Activated CD4-positive, alpha-beta T cell treated with anti-CD3 and anti-CD28 coated beads for 1 hour (primary cell): ENCODE measurements at places on chromosomes 7 and 10.

- no peak for DNase-seq
These were observed 52.5 kb downstream of the MEST start for GRCh38 chr7:130544356-130544755.

- DNase-seq = no peak
These were observed 290.2 kb downstream of the C7orf25 start for GRCh38 chr7:42621543-42622219.

DNA sequence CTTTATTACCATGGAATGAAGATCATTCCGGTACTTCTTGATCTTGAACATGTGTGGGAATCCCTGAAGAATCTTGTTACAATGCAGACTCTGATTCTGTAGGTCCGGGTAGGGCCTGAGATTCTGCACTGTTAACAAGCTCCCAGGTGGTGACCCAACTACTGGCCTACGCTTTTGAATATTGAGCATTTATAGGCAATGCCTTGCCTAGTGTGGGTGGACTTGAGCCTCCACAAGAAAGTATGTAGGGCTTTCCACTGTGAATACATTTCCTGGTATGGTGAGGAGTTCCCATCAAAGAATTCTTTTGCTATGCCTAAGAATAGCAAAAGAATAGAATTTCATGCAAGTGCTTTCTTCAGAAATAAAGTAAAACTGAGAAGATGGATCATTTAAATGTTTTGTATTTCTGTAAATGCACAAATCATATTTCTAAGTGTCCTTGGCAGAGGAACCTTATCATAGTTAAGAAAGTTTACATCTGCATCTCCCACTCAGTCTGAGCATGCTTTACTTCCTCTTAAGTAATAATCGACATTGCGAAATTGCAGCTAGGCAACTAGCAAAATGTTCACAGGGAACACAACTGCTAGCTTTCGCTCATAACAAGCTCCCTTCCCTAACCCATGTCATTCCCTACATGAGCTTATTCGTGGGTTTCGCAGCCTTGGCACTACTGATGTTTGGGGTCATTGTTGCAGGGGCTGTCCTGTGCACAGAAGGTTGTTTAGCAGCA lies 71.4 kb downstream of the AHR start:
- DNase-seq = no peak

- no peak for DNase-seq
These were observed 4.1 kb upstream of the PLAU start for GRCh38 chr10:73906524-73907447.

DNA sequence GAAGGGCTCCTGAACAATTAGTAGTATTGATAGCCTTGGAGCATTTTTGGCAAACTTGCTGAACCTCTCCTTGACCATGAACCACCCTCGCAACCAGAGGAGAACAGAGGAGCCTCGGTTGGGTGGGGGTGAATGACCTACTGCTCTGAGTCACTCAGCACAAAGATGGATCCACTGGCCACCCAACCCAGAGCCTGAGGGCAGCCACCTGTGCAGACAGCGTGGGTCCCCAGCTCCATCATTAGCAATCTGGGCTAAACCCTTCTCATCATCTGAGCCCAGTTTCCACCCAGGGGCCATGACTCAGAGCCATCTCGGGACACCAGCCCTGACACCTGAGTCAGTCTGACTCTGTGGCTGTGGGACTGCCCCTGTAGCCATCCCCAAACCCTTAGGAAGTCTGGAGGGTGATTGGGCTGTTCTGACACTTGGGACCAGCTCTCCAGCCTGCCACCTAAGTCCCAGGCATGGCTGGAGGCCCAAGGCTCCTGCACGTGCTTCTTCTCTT lies 171.8 kb upstream of the GPR26 start:
- DNase-seq = no peak

DNA sequence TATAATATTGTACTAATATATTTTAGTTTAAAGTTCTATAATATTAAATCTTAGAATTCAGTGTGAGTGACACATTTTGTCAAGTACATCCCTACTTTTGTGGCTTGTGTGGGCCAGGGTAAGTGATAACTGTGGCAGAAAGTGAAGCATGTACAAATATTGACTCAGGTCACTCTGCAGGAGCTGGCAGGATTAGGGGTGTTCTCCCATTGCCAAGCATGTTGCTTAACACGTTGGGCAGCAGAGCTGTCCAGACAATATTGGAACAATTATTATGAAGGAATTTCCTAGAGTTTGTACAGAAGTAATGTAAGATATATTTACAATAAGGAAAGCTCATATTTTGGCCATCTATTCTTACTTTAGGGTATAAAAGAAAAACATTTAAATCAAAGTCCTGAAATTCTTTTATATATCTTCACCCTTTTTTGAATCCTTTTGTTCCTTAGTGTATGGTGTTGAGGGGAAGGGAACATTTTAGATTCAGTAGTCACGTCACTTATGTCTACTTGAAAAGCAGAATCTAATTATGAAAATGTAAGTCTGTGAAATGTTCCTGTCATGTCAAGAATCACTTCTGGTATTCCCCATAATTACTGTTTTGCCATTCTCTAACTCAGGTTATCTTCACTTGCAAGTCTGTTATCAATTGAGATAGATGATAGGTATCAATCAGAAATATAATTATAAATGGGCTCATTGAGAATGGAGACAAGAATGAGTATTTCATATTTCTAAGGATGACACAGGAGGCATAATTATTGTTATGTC lies 4.0 kb downstream of the HDAC9 start:
- DNase-seq = no peak

DNA sequence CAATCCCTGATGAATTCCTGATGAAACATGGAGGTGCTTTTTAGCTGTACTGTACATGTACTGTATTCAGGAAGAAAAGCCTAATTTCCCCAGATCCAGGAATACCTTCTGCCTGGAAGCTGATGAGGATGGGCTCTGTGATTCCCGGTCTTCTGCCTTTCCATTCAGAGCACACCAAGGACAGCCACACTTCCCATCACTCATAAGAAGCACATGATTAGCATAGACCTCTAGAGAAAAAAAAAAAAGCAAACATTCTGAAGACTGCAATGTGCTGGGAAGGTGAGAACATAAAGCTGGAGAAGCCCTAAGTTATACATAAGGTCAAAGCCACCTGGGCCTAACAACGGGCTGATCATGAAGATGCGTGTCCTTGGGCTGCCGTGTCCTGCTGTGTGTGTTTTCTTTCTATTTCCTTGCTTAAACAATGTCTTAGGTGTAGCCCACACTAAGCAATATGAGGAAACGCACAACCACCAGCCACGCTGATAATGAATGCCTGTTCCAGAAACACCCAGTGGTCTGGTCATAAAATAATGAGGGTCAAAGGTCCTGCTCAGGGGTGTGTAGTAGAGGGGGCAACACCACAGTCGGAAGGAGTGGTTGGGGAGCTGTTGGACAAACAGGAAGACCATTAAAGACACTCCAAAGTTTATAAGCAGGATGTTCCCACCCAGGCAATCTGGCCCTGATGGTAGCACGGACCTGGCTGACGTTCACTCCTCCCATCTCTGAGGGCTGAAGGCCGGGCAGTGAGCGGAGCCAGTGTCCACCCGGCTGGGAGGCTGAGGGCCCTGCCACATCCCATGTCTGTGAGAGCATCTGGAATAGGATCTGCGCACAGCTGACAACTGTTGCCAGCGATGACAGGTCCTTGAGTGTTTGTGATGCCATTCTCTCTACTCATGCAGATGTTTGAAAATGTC lies 7.9 kb downstream of the PKD1L1 start:
- DNase-seq = no peak

DNA sequence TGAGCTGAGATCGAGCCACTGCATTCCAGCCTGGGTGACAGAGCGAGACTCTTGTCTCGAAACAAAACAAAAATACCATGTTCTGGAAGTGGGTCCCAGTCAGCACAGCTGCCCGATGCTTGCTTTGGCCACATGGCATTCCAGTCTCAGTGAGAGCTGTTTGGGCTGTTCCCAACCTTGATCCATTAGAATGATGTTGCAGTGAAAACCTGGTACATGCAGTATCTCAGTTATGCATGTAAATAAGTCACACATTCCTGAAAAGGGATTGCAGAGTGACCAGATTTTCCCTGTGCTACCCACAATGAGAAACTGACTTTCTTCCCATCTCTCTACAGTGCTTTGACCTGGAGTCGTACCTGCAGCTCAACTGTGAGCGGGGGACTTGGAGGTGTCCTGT lies 15.4 kb downstream of the ZMIZ2 start:
- DNase-seq = no peak

GRCh38 chr10:66565999-66566398 lies 359.8 kb upstream of the LRRTM3 start:
- DNase-seq = no peak
